Heart right ventricle (tissue), 16 donors: ENCODE measurements at places on chromosomes 1 and 21. TPM values are rescaled to one million over a fixed set of nuclear protein-coding genes. Genes with fewer than 3 reads are reported as not detected.
A peak's percentile ranks its signal among the peaks of the same experiment; 100 is the strongest.

DNA sequence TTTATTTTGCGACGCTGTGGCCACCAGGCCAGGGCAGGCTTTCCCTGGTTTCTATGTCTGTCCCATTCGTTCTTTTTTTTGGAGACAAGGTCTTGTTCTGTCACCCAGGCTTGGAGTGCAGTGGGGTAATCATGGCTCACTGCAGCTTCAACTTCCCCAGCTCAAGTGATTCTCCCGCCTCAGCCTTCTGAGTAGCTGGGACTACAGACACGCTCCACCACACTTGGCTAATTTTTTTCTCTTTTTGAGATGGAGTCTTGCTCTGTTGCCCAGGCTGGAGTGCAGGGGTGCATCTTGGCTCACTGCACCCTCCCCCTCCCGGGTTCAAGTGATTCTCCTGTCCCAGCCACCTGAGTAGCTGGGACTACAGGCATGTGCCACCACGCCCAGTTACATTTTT, 43.4 kb upstream of the WNT4 start:
- no peak overlapping the region for H3K4me3 ChIP-seq
- H3K27ac ChIP-seq: no peak overlapping the region
- H3K4me1 ChIP-seq: no peaks in the 10 kb centered on the region
- no peak for DNase-seq

DNA sequence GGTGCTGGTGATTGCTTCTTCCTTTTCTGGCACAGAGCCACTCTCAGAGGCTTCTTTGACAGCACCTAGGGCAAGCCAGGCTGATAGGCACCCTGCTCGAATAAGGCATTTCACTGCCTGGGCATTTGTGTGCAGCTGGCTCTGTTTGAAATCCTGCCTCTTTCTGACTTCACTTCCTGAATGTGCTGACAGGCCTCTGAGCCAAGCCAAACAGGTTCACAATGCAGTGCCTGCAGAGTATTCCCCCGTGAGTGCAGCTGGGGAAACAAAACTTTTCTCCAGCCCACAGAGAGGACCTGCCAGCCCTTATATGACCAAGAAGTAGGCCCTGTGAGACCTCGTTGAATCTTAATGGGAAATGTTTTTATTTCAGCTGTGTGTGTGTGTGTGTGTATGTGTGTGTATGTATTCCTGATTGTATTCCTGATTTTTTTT, 10.4 kb downstream of the JUN start:
- H3K27me3 ChIP-seq: no peaks in the 10 kb centered on the region
- no peak overlapping the region for H3K4me3 ChIP-seq
- no peaks in the 10 kb centered on the region for H3K36me3 ChIP-seq
- DNase-seq: peak; percentile 91
- peak overlapping the region; percentile 77 for H3K27ac ChIP-seq

GRCh38 chr1:155261493-155261851, 688 bp downstream of the SCAMP3 start:
- DNase-seq: no peak
- peak overlapping the region; percentile 91 for H3K27ac ChIP-seq
- no peaks in the 10 kb centered on the region for H3K27me3 ChIP-seq
- H3K36me3 ChIP-seq: no peaks in the 10 kb centered on the region

DNA sequence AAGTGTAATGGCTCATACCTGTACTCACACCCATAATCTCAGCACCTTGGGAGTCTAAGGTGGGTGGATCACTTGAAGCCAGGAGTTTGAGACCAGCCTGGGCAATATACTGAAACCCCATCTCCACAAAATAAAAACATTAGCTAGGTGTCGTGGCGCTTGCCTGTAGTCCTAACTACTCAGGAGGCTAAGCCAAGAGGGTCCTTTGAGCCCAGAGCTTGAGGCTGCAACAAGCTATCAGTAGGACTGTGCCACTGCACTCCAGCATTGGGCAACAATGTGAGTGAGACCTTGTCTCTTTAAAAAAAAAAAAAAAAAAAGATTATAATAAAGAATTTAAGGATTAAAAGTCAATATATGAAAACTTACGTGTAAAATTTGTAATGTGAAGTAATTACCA, 11.7 kb downstream of the BPNT1 start:
- H3K27me3 ChIP-seq: no peaks in the 10 kb centered on the region
- no peak for DNase-seq
- no peak overlapping the region for H3K27ac ChIP-seq
- H3K4me1 ChIP-seq: no peaks in the 10 kb centered on the region

GRCh38 chr1:201634261-201634660, 95.3 kb downstream of the NAV1 start:
- H3K4me1 ChIP-seq: peaks cover 68% of the 10 kb centered on the region
- peak overlapping the region; percentile 76 for H3K27ac ChIP-seq
- H3K4me3 ChIP-seq: no peak overlapping the region
- DNase-seq: no peak
- no peaks in the 10 kb centered on the region for H3K27me3 ChIP-seq

GRCh38 chr1:180616439-180616838, 15.4 kb upstream of the XPR1 start:
- peaks cover 5% of the 10 kb centered on the region for H3K4me1 ChIP-seq
- no peaks in the 10 kb centered on the region for H3K36me3 ChIP-seq
- no peak overlapping the region for H3K4me3 ChIP-seq
- DNase-seq: no peak
- H3K27ac ChIP-seq: no peak overlapping the region
- no peaks in the 10 kb centered on the region for H3K27me3 ChIP-seq

- no peak for DNase-seq
- H3K4me3 ChIP-seq: no peak overlapping the region
- peaks cover 100% of the 10 kb centered on the region for H3K4me1 ChIP-seq
- no peak overlapping the region for H3K27ac ChIP-seq
- H3K27me3 ChIP-seq: no peaks in the 10 kb centered on the region
Observed at GRCh38 chr1:204479387-204480136, 15.0 kb downstream of the PIK3C2B start.

- peaks cover 41% of the 10 kb centered on the region for H3K4me1 ChIP-seq
- no peak overlapping the region for H3K4me3 ChIP-seq
- H3K27ac ChIP-seq: no peak overlapping the region
- DNase-seq: no peak
- H3K36me3 ChIP-seq: no peaks in the 10 kb centered on the region
Observed at GRCh38 chr1:43239484-43239883, 30.3 kb upstream of the TMEM125 start.

DNA sequence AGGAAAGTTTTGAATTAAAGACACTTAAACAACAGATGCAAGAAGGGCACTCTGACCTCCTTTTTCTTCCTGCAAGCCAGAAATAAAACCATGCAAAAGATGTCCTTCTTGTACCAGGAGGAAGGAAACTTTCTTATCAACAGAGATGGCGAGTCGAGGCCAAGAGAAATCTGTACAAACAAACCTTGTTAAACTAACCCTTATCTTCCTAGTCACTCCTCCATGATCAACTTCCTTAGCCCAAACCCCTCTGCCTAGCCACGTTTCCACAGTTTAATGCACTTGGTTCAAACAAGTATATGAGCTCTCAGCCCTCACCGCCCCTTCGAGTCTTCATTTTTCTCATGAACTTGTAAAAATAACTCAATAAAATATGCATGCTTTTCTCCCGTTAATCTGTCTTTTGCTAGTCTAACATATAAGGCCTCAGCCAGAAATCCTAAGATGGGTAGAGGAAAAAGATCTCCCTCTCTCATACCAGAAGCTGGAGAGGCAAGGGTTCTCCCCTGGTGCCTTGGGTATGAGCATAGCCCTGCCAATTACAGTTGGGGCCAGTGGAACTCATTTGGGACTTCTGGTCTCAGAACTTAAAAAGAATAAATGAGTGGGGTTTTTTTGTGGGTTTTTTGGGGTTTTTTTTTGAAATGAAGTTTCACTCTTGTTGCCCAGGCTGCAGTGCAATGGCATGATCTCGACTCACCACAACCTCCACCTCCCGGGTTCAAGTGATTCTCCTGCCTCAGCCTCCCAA, 141.7 kb upstream of the SOD1 start:
- H3K36me3 ChIP-seq: no peaks in the 10 kb centered on the region
- H3K27me3 ChIP-seq: no peaks in the 10 kb centered on the region
- H3K4me3 ChIP-seq: no peak overlapping the region
- no peak overlapping the region for H3K27ac ChIP-seq

DNA sequence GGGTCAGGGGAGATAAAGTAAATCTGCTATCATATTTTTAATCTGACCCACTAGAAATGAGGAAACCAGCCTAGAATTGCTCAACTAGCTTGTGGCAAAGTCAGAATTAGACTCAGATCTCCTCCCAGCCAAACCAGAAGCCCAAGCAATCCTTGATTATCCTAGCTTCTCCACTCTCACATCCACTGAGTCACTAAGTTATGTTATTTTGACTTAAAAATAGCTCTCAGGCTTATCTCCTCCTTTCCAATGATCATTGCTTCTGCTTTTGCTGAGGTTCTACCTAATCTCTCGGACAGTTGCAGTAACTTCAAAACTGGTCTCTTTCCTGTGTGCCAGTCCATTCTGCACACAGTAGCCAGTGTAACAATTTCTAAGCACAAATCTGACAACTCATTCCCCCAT, 22.9 kb downstream of the OVAAL start:
- H3K27me3 ChIP-seq: no peaks in the 10 kb centered on the region
- H3K27ac ChIP-seq: no peak overlapping the region

- peaks cover 5% of the 10 kb centered on the region for H3K4me1 ChIP-seq
- peaks cover 6% of the 10 kb centered on the region for H3K36me3 ChIP-seq
- no peak for DNase-seq
- H3K27ac ChIP-seq: no peak overlapping the region
- no peaks in the 10 kb centered on the region for H3K27me3 ChIP-seq
Observed at GRCh38 chr1:185929776-185930175, 195.6 kb downstream of the HMCN1 start.

DNA sequence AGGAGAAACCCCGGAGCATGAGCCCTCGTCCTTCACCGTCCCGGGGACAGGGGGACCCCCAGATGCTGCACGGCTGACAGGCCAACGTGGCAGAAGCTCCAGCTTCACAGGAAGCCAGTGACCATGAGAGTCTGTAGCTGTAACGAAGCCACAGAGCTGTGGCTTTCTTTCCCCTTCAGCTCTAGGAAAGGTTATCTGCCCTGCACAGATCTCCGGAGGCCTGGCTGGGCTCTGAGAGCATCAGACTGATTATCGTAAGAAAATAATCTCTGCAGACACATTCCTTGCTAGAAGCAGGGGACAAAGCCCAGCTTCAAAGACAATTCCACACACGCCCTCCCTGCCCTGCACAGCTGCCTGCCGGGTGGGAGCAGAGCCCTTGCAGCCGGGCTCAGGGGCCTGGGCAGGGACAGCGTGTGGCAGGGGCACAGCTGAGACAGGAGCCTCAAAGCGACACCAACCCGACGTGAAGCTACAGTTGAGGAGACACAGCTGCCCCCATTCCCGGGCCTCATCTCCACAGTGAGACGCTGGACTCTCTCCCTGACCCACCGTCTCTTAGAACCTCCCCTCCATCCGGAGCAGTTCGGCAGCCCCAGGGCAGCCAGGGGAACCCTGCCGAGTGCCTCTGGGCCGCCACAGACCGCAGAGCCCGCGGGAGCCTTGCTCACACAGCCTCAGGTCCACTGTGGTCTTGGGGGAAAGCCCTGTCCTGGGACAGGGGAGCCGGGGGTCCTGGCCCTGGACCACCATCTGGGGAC, 30.6 kb downstream of the POFUT2 start:
- H3K4me1 ChIP-seq: no peaks in the 10 kb centered on the region
- peaks cover 37% of the 10 kb centered on the region for H3K27me3 ChIP-seq
- H3K27ac ChIP-seq: no peak overlapping the region
- no peak for DNase-seq
- H3K36me3 ChIP-seq: peaks cover 6% of the 10 kb centered on the region
- H3K4me3 ChIP-seq: no peak overlapping the region

- H3K27ac ChIP-seq: no peak overlapping the region
- H3K4me3 ChIP-seq: no peak overlapping the region
- H3K4me1 ChIP-seq: no peaks in the 10 kb centered on the region
- H3K27me3 ChIP-seq: peaks cover 7% of the 10 kb centered on the region
- H3K36me3 ChIP-seq: no peaks in the 10 kb centered on the region
Observed at GRCh38 chr1:201098992-201099677, 13.1 kb downstream of the CACNA1S start.

DNA sequence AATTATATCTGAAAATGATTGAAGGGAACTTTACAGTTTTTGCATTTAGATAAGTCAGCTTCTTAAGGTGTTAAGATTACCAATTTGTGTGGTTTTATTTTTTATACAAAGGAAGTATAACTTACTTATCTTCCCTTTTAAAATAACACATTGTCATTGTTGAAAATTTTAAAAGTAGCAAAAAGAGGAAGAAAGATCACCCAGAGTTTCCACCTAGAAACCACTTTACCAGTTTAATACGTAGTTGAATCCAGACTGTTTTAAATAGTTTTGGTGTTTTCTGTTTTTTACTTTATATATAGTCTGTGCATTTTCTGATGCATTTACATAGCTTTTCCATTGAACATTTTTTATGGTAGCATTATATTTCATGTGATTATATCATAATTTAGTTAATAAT, 6.1 kb downstream of the CCDC18 start:
- no peak overlapping the region for H3K27ac ChIP-seq
- DNase-seq: no peak
- no peaks in the 10 kb centered on the region for H3K27me3 ChIP-seq
- no peak overlapping the region for H3K4me3 ChIP-seq

- peaks cover 33% of the 10 kb centered on the region for H3K4me1 ChIP-seq
- no peaks in the 10 kb centered on the region for H3K27me3 ChIP-seq
- H3K27ac ChIP-seq: no peak overlapping the region
- no peak for DNase-seq
Observed at GRCh38 chr21:46639489-46640386, 4.3 kb downstream of the PRMT2 start.

GRCh38 chr1:20717452-20718342, at the start of gene KIF17:
Gene KIF17, minus strand, starts transcription at chr1:20718007. Its CDS starts 301 bp downstream, at chr1:20717706.
- peak within 1 kb of the TSS; percentile 41 for H3K4me3 ChIP-seq
- peaks cover 5% of the 10 kb centered on the region for H3K4me1 ChIP-seq
- H3K36me3 ChIP-seq: no peaks in the 10 kb centered on the region
- no peaks in the 10 kb centered on the region for H3K27me3 ChIP-seq
- peak; percentile 85 for DNase-seq

GRCh38 chr1:15717418-15718125, 18.5 kb upstream of the SLC25A34 start:
- H3K4me3 ChIP-seq: no peak overlapping the region
- peak overlapping the region; percentile 88 for H3K27ac ChIP-seq
- H3K27me3 ChIP-seq: no peaks in the 10 kb centered on the region
- peaks cover 67% of the 10 kb centered on the region for H3K36me3 ChIP-seq

GRCh38 chr1:78830321-78830720, 176.2 kb downstream of the ADGRL4 start:
- no peak overlapping the region for H3K4me3 ChIP-seq
- no peaks in the 10 kb centered on the region for H3K27me3 ChIP-seq
- H3K27ac ChIP-seq: no peak overlapping the region

The PRELP gene
- total RNA-seq: 14.7 TPM

The PRDM16 gene
- total RNA-seq: 15.2 TPM

The LIPI gene
- not detected for total RNA-seq

The CFHR1 gene
- not detected for total RNA-seq

The HHIPL2 gene
- total RNA-seq: not detected

The NBPF4 gene
- not detected for total RNA-seq

The SMCP gene
- not detected for total RNA-seq

The CHRM3 gene
- total RNA-seq: 0.49 TPM
